ENCODE measurements at places on chromosomes 1 and 21.
A peak's percentile ranks its signal among the peaks of the same experiment; 100 is the strongest.

DNA sequence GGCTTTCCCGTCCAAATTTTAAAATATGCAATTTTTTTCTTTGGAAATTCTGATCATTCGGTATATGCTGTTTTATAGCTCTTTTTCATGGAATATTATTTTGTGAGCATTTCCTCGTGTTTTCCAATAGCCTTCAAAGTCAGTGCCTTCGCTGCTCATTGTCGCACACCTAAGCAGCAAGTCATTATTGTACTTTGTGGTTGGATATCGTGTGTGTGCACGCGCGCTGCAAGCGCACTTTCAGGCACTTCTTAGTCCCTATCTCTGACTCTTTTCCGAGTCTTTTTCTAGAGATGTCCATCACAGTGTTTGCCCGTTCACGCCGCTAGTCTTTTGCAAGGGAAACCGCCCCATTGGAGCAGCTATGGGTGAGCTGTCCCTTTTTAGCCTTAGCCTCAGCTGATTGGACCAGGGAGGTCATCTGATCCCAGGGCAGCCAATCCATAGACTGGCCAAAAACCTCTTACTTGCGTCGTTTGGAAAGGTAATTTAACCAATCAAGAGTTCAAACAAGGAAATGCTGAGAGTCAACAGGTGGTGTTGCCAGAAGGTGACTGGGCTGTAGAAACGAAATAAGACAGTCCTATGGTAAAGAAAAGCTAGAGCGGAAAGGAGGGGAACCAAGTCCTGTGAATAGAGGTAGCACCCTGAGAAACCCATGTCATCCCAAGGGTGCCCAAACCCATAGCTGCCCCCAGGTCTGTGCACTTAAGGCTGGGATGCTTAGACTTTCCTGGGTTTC lies 710 bp upstream of the HYI start:
- DNase-seq = peak; percentile 80

DNA sequence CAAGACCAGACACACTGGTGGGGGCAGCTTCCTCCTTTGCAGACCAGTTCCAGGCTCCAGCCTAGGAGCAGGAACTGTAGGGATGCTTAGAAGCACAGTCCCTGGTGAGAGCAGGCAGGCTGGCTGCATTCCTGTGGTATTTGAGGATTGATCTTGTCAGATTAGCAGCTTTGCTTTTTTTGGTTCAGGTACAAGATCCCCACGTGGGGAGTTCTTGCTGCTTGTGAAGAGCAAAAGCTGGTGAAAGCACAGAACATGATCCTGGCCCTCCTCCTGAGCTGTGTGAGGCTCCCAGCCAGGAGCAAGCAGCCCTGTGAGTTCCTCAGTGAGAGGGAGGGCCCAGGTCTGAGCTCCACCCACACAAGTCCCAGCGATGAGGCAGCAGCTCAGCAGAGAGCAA lies 75.3 kb upstream of the ARTN start:
- DNase-seq = no peak

GRCh38 chr1:174398246-174398645 lies 49.5 kb upstream of the GPR52 start:
- no peak for DNase-seq

GRCh38 chr1:192529811-192530210 lies 45.8 kb upstream of the RGS1 start:
- no peak for DNase-seq

DNA sequence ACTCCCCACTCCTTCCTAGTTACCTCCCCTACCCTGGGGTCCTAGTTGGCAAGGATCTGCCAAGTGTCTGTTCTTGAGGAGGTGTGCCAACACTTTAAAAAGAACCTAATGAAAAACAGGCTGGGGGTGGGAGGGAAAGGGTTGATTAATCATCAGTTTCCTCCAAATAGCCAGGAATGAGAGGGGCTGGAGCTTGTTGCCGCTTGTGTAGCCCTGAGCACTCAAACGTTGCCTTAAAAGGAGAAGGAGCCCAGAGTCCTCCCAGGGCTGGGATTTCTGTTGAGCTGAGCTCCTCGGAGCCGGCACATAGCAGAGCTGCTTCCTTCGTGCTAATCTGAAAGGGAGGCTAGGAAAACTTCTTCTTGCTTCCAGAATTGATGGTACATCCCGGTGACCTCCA lies 15.9 kb downstream of the SHISA4 start:
- no peak for DNase-seq

DNA sequence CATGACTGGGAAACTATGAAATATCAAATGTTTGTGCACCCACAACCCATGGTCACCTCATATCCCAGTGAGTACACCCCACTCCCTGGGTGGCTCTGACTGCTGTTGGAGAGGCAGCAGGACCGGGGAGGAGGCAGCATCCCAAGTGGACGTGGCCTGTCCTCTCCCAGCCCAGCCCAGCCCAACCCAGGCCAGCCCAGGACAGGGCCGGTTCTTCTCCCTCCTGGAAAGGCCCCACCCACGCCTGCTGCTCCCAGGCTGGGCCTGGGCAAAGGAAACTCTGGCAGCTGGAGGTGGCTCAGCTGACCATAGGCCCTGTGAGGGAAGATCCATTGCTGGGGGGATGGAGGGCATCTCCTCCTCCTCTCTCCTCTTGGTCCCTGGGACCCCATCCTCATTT lies 19.1 kb downstream of the MATN1 start:
- DNase-seq = no peak
